ENCODE measurements at places on chromosomes 5 and 9.

- no peaks in the 10 kb centered on the region for H3K4me1 ChIP-seq
- no peak for DNase-seq
- H3K36me3 ChIP-seq = no peaks in the 10 kb centered on the region
Observed at GRCh38 chr9:108671176-108671575, 184.6 kb downstream of the ACTL7B start.

GRCh38 chr9:17116400-17116837 lies 18.4 kb upstream of the CNTLN start:
- H3K27me3 ChIP-seq = no peaks in the 10 kb centered on the region
- no peak overlapping the region for H3K4me3 ChIP-seq
- H3K4me1 ChIP-seq = no peaks in the 10 kb centered on the region
- DNase-seq = peak; percentile 5
- H3K27ac ChIP-seq = no peak overlapping the region

DNA sequence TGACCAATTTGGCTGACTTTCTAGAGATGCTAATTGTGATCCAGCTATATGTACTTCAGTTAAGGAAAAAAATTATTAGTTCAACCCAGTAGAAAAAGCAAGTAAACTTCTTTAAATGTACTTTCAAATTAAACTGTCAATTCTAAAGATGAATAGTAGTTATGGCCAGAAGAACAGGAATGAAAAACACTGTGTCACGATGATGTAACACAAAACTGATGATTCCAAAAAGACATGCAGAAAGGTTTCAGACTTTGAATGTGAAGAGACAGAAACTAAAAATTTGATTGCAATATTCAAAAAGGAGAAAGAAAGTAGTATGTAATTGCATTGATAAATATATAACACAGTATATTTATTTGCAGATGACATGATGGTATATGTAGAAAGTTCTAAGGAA lies 127.3 kb upstream of the NR4A3 start:
- peaks cover 2% of the 10 kb centered on the region for H3K27me3 ChIP-seq
- H3K4me1 ChIP-seq = no peaks in the 10 kb centered on the region
- no peak overlapping the region for H3K4me3 ChIP-seq
- DNase-seq = no peak
- H3K27ac ChIP-seq = no peak overlapping the region
- no peaks in the 10 kb centered on the region for H3K36me3 ChIP-seq

GRCh38 chr5:81251922-81252321 lies 18.8 kb downstream of the CKMT2 start:
- peaks cover 2% of the 10 kb centered on the region for H3K36me3 ChIP-seq
- H3K4me1 ChIP-seq = no peaks in the 10 kb centered on the region
- no peak for DNase-seq
- no peak overlapping the region for H3K27ac ChIP-seq
- H3K4me3 ChIP-seq = no peak overlapping the region

- H3K4me3 ChIP-seq = no peak overlapping the region
- no peaks in the 10 kb centered on the region for H3K27me3 ChIP-seq
- peak overlapping the region; percentile 1 for H3K27ac ChIP-seq
- H3K4me1 ChIP-seq = peaks cover 15% of the 10 kb centered on the region
Observed at GRCh38 chr5:66010476-66010875, 84.1 kb downstream of the ERBIN start.

Data from B cell (primary cell).